Sciatic nerve (tissue), 2 donors: ENCODE measurements at places on chromosomes 12 and 14.

GRCh38 chr14:102777711-102778337 is 575 bp downstream of the TRAF3 start:
- DNase-seq = no peak

- DNase-seq = no peak
Measured at GRCh38 chr12:72105849-72106248, 166.3 kb upstream of the TRHDE start.

DNA sequence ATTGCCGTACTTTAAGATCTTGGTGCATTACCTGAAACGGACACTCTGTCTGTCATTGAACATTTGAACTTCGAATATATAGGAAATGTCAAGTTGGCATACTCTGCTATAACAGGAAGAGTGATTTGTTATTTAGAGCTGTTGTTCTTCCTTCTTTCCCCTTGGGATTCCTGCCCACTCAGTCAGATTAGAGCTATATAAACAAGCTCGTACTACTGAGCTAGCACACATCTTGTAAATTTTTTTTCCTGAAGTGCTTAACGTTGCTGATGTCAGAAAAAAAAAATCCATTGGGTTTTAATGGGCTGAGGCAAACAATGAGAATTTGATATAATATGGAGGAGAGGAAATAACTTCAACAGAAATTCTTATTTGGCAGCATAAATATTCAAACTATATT is 26.8 kb downstream of the RGS6 start:
- DNase-seq = no peak

DNA sequence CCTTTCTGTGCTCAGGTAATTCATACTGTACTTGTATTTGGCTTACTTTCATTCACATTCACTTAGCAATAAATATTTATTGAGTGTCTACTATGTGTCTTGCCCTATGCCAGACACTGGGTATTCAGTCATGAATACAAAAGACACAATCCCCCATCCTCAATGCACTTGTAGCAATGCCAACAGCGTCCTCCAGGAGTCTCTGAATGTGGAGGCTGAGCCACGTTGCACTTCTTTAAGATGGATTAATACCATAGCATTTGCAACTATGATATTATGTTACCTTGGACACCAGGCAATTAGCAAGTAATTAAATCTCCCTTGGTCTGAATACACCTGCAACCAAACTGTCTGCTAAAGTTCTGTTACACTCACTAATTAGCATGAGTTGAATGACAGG is 58.8 kb downstream of the OTX2 start:
- no peak for DNase-seq

DNA sequence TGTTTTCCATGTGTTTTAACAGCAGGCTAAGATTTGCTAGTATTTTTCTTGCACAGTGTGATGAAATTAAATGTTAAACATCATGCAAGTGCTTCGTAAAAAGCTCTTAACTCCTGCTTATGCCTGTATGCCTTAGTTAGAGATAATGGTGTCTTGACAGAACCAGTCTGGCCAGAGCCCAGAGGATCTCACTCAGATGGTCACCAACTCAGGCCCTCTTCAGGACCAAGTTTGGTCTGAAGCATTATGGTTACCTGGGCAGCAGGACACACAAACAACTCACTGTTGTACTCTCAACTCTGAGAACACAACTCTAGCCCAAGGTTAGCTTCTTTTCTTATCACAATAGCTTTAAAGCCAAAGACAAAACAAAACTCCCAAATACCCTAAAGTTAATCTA is 115.4 kb downstream of the KIF21A start:
- no peak for DNase-seq

- no peak for DNase-seq
Measured at GRCh38 chr12:18576104-18576626, 161.6 kb downstream of the PLCZ1 start.

DNA sequence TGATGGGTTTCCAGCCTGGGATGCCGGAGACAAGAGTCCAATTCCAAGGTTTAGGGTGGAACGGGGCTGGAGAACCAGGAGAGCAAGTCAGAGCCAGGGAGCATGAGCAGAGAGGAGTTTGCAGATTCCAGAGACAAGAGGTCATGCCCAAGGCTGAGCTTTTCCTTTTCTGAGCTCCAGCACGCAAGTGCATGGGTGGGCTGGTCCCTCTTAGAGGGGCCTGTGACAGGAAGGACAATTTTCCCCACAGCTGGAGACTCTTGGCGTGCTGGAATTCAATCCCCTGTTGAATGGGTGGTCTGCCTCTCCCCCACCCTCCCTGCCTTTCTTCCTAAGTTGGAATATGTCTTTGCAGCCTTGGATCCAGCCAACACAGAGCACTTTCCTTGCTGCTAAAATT is 431.9 kb downstream of the BCL11B start:
- no peak for DNase-seq

DNA sequence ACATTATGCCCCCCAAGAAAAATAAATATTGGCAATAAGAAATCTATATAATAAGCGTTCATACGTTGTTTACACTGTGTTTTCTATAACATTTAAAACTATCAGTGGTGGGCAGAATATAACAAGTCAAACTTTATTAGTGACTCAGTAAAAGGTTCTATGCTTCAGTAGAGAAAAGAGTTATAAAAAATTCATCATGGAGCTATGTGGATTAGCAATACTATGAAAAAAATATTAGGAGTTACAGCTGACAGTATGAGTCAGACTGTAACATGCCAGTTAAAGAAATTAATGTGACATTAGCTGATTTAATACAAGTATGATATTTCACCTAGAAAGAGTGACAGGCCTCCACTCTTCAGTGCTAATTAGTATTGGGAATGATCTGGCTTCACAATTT is 125.1 kb upstream of the GARIN6 start:
- DNase-seq = no peak

GRCh38 chr12:49809906-49810389 is 18.3 kb downstream of the NCKAP5L start:
- no peak for DNase-seq

GRCh38 chr12:68317047-68317667 is 15.0 kb downstream of the MDM1 start:
- no peak for DNase-seq

DNA sequence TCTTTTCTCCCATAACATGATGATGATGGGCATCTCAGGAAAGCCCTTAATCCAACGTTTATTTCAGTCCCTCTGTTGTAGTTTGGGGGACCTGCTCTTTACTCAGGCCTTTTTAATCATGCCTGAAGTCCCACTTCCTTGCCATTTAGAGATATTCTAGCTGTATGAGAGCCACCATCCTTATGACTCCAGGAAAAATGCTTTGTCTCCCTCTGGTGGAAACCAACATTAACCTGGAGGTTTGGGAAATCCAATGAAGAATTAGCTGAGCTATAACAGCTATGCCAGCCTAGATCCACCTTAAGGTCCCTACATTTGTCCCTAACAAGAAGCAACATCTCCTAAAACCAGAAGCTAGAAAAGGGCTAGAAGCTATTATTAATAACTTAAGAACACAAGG is 1399.1 kb downstream of the LRFN5 start:
- no peak for DNase-seq

DNA sequence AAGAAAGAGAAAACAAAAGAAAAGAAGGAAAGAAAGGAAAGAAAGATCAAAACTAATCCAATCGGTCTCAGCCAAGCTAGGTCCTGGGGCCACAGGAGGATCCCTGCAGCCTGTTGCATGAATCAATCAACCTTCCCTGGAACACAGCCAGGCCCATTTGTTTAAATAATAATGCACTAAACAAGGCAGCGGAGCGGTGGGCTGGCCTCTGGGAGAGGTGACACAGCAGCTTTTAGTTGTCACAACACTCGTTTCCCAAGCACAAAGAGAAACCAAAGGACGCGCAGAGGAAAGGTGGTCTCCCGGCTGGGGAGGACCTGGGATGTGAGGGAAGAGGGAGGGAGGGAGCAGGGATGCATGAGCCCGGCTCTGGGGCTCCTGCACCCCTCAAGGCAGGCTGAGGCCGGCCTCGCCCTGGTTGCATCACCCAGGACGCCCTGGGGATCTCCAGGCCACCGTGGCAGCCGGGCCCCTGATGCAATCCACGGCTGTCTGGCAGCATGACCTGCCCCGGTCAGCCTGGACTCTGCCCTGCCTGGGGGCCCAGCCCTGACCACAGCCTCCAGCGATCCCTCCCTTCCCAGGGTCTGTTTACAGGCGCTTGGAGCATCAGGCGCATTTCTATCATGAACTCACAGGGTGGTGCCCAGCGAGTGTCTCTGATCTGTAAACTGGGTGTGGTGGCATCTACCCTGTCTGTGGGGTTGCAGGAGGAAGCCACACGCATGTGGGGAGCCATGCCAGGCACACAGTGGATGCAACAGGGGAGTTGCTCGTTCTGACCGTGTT is 32.5 kb downstream of the MMP17 start:
- DNase-seq = peak; percentile 53

DNA sequence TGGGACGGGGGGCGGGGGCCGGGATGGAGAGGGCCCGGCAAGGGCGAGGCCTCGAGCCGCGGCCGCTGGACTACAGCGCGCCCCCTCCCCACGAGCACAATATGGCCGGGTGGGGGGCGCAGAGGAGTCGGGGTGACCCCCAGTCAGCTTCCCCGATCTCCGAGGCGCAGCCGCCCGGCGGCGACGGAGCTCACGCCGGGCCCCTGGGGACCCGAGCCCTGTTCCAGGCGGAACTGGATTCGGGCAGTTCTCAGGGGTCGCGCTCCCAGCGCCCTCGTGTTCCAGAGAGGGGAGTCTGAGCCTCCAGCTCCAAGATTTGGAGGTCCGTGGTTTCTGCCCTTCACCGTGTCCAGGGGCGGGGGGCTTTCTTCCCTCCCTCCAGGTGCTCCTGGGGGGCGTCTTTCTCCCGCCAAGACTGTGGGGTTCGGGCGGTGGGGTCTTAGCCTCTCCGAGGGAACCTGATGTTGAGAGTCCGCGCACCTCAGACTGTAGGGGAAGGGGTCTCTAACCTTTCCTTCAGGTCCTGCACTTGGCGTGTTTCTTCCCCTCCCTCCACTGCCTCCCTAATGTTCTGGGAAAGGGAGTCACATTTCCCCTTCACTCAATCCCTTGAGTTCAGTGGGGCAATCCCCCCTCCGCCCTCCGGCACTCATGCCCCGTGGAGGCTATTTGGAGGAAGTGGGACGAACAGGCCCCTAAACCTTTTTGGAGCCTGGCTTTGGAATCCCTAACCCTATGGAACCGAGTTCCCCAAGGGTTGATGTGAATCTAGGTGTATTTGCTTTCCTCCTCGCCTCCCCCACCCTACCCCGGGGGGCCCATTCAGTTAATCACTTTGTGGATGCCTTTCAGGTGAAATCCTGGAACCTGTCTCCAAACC is 584 bp downstream of the ACVR1B start:
- peak; percentile 74 for DNase-seq

DNA sequence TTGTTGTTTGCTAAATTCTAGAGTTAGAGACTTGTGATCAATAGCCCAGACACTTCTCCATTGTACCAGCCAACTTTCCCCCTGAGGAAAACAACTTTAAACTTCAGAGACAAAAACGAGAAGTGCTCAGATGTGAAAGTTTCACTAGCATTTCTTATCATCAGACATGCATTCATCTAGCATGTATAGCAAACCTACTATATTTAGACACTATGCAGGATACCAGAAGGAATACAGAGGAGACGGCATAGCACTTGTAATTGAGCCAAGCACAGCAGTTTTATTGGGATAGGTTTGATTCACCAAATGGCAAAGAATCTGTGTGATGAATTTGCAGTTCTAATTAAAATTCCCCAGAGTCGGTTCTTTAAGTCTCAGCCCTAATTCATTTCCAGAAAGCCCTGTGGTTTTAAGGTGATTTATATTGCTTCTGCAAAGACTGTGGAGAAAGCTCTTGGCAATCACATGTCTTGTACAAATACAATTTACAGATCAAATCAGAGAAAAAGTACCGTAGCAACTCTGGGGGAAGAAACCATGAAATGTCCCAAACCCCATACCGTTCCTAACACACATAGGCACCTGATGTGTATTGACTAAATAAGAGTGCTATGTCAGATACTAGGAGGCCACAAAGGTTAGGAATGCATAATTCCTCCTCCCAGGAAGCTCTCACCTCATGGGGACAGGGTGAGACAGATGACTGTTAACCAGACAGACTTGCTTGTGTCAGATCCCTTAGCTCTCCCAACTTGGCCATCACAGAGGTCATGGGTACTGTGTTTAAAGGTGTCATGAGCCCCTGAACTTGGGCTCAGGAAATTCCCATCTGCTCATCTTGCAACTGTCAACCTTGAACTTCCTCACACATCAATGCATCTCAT is 69.6 kb upstream of the KRAS start:
- no peak for DNase-seq

GRCh38 chr14:101105045-101105444 is 201.5 kb upstream of the RTL1 start:
- DNase-seq = no peak

- DNase-seq = no peak
Measured at GRCh38 chr12:106097011-106097410, 41.7 kb downstream of the NUAK1 start.

DNA sequence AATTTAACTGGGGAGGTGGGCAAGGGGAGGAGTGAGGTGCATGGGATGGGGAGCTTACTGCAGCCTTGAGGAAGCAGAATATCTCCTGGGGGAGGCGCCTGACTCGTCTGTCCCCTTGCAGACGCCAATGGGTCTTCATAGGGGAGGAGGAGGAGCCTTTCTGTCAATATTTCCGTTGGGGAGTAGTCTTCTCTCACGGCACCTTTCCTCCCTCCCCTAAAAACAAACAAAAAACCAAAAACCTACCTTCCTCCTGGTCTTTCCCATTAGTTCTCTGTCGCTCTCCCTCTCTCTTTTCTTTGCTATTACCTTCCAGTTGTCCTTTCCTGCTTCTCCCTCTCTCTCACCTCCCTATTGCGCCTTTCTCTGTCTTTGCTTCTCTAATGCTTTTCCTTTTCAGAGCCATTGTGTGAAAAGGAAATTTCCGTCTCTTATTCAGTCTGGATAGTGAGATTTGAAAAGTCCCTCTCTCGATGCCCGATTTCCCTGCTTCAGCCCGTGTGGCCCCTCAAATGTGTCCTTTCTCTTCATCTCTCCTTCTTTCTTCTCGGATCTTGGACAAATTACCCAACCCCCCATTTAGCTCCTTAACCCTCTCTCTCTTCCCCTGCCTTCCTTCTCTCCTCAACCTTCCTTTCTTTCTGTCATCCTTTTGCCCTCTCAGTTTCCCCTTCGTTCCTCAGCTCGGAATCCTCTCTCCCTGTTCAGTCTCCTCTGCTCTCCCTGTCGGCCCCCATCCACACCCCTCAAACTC is 5.9 kb downstream of the GPR84 start:
- DNase-seq = no peak

- DNase-seq = no peak
Measured at GRCh38 chr14:69342928-69343525, 55.1 kb downstream of the ERH start.

DNA sequence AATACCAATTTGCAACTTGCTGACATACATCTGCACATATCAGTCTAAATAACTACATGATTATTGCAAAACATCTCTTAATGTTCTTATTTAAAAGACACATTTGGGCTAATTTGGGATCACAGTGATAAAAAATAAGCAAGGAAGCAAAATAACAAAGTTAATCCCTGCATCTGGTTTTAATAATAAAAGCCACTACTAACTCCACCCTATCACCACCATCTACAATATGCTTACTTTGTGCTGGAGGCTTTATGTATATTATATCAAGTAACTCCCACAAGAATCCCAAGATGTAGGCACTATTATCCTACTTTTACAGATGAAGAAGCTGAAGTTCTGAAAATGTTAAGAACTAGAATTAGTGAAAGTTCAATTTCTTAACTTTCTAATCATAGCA is 45.7 kb downstream of the TAOK3 start:
- DNase-seq = no peak
